ENCODE measurements at places on chromosomes 1 and 21.
A peak's percentile ranks its signal among the peaks of the same experiment; 100 is the strongest.

GRCh38 chr21:43311301-43311817 is 115.6 kb downstream of the SIK1 start:
- DNase-seq: no peak

GRCh38 chr1:9195651-9196050 is 38.9 kb upstream of the H6PD start:
- no peak for DNase-seq

GRCh38 chr1:212582291-212582690 is 26.3 kb upstream of the ATF3 start:
- DNase-seq: no peak

- no peak for DNase-seq
These were observed 3.4 kb upstream of the PEX10 start for GRCh38 chr1:2415801-2416208.

GRCh38 chr1:51877434-51878307 is 856 bp downstream of the NRDC start:
- DNase-seq: no peak

DNA sequence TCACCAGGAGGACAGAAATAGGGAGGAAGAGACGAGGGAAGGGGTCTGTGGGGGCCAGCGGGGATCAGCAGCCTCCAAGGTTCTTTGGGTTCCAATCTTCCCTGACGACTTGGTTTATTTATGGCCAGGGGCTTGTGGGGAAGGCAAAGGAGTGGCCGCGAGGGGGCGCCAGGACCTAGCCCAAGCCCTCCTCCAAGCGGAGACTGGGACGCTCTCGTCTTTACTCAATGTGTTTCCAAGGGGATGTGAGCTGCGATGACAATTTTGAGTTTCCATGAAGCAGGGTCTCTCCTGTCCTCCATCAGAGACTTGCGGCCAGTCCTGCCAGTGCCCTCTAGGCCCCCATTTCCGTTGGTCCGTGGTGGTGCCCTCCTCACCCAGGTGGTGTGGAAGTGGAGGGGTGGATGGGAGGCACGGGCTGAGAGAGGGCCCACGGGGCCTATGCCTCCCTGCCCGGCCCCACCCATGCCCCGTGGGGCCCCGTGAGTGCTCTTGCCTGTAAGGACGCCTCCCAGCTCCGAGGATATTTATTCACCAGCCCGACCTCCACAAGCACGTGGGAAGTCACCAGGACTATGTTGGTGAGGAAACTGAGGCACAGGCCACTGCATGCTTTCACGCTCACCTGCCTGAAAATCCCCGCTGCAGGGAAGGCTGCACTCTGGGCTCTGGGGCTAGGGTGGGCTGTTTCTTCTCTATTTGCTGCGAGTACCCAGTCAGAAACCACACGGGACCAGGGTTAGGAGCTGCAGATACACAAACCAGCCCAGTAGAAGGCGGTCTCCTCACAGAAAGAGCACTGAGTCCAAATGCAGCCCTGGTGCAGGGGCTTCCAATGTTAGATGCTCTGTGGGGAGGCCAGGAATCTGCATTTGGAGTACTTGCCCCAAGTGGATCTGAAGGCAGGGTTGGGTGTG is 26.5 kb downstream of the DMRTB1 start:
- peak; percentile 32 for DNase-seq

DNA sequence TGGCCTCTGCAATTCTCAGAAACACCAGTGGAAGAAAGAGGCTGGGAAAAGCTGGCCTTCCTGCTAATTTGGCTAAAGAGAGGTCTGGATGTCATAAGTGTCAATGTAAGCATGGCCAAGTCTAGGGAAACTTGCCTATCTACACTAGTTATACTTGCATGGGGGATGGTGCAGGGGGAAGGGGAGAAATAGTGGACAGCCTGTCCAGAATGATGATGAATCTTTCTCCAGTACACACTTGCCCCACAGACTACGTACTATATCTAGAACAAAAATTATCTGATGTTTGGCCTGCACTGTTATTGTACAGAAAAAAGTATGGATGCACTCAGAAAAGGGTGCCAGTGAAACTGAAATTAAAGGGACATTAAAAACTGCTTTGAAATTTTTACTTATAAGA is 114.5 kb downstream of the SLC25A24 start:
- DNase-seq: no peak

- no peak for DNase-seq
These were observed 172.5 kb downstream of the DYRK1A start for GRCh38 chr21:37538971-37539590.

- no peak for DNase-seq
These were observed 7.3 kb upstream of the TMEM52 start for GRCh38 chr1:1926346-1926811.

- DNase-seq: no peak
These were observed 22.0 kb downstream of the TSPAN2 start for GRCh38 chr1:115067161-115067859.

GRCh38 chr21:34707876-34708325 is 39.1 kb downstream of the CLIC6 start:
- no peak for DNase-seq

- DNase-seq: no peak
These were observed 26.4 kb upstream of the EVA1B start for GRCh38 chr1:36349839-36350238.

- DNase-seq: no peak
These were observed 142.6 kb upstream of the CTTNBP2NL start for GRCh38 chr1:112253366-112253765.

DNA sequence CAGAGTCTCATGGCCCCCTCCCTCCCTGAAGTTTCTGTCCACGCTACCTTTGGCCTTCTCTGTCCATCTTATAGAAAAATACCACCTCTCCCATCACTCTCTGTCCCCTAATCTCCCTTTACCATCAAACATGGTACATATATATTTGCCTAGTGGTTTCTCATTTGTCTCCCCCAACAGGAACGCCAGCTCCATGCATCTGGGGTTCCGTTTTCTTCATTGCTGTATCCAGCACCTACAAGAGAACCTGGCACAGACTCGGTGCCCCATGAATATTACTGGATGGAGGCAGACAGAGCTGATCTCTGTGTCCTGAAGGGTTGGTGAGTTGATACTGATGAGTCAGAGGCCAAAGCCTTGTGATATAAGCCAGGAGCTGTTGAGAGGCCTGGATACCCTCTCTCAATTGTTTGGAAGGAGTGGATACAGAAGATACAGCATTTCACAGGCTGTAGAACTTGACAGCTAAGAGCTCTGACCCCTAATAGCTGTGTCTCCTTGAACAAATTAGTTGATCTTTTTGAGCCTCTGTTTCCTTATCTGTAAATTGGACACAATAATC is 21.9 kb downstream of the HEYL start:
- no peak for DNase-seq

DNA sequence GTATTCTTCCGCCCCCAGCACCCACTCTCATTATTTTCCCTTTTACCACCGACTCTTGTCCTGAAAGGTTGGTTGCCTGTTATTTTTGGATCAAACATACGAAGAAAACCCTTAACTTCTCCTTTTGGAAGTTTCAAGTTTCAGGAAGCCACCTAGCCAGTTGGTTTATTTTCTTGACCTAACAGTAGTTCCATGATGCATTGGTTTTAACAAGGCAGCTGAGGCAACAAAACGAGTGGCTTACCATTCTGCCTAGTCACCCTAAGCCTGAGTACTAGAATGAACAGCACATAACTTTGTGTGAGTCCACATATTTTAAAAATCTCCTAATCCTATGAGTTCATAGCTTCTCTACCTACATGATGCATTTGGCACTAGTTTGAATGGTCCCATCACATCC is 28.9 kb downstream of the OLFM3 start:
- no peak for DNase-seq

DNA sequence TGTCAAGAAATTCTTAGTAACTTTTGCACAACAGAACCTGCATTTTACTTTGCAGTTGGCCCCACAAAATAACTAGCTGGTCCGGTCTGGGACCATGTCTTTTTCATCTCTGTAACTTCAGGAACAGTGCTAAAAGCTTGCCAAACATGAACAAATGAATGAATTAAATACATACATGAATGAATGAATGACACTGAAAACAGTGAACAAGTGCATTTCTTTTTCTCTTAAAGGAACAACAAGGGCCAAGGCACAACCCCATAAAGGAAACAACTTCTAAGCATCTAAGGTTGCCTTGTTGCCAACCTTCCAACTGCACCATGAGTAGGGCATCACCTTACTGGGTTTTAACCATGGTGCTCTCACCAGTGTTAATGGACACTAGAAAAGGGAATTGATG is 534.4 kb upstream of the PKN2 start:
- no peak for DNase-seq

DNA sequence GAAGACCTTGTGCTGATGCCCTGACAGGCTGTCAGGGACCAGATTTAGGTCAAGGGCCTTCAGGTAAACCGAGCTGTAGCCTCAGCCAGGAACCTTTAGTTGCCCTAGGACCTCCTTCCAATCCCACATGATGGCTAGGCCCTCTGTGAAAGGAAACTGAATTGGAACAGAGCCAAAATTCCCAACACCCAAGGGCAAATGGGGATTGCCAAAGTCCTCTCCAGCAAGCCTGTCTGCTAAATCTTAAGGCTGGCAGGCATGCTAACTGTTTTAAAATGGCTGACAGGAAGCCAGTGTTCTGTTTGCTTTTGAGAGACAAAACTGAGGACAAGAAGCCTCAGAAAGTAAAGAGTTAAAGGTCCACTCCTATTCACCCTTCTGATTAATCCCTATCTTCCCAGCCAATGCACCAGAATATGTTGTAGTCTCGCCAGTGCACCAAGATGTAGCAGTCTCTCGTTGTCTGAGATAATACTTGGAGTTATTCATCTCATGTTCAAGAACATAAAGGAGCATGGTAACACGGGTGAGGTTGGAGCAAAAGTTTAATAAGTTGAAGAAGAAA is 35.1 kb downstream of the MSTO1 start:
- no peak for DNase-seq

- no peak for DNase-seq
These were observed 19.9 kb upstream of the LPAR3 start for GRCh38 chr1:84912726-84913554.

GRCh38 chr1:210200124-210200736 is 32.4 kb upstream of the SERTAD4 start:
- no peak for DNase-seq

- no peak for DNase-seq
These were observed 20.8 kb upstream of the SLC35F3 start for GRCh38 chr1:233883671-233884070.

DNA sequence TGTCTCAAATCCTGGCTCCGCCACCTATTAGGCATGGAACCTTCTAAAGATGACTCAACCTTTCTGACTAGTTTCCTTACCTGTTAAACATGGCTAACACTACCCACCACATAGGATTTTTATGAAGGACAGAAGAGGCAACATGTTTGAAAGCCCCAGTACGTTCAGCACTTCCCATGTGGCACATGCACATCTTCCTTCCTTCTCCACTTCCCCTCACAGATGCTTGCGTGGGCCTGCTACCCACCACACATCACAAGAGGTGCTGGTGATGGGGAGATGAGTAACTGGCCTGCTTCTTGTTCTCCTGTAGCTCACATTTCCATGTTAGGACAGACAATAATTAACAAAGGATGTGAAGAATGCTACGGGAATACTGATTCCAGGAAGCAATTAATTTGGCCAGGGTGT is 7.1 kb downstream of the ZBTB21 start:
- DNase-seq: no peak

GRCh38 chr1:72009173-72010093 is 272.9 kb downstream of the NEGR1 start:
- DNase-seq: no peak

DNA sequence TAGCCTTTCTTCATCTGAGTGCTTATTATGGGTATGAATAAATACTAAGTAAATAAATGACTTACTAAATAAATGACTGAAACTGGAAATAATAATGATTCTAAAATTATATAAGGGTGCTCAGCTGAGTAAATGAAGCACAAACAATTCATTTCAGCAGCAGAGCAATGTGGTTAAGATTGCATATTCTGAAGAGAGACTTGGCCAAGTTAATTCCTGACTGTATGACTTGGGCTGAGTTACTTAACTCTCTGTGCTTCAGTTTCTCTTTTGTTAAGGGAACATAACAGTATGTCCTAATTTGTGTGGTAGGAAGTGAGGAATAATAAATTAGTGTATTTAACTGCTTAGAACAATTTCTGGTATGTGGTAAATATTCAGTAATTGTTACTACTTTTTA is 19.1 kb downstream of the AGL start:
- DNase-seq: no peak

DNA sequence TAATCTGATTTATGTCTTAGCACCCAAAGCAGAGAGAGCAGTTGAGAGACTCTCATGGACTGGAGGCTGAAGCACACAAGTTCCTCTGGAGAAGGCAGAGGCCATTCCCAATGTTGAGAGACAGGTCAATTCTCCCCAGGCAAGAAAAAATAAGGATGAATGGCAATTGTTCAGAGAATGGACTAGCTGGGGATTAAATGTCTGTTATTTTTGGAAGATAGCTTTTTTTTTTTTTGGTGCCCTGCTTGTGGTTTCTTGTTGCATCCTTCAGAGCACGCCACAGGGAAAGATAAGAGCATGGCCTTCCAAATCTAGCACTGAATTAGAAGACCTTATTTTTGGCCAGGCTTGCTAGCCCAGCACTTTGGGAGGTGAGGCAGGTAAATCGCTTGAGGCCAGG is 65.6 kb upstream of the ERRFI1 start:
- no peak for DNase-seq

DNA sequence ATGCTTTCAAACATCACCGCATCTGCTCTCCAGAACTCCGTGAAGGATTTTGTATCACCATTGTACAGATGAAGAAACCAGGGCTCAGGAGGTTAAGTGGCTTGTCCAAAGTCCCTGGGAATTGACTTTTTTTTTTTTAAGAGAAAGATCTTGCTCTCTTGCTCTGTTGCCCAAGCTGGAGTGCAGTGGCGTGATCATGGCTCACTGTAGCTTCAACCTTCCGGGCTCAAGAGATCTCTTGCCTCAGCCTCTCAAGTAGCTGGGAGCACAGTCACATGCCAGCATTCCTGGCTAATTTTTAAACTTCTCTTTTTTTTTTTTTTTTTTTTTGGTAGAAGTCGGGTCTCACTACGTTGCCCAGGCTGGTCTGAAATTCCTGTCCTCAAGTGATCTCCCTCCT is 6.9 kb upstream of the TAS1R2 start:
- no peak for DNase-seq

DNA sequence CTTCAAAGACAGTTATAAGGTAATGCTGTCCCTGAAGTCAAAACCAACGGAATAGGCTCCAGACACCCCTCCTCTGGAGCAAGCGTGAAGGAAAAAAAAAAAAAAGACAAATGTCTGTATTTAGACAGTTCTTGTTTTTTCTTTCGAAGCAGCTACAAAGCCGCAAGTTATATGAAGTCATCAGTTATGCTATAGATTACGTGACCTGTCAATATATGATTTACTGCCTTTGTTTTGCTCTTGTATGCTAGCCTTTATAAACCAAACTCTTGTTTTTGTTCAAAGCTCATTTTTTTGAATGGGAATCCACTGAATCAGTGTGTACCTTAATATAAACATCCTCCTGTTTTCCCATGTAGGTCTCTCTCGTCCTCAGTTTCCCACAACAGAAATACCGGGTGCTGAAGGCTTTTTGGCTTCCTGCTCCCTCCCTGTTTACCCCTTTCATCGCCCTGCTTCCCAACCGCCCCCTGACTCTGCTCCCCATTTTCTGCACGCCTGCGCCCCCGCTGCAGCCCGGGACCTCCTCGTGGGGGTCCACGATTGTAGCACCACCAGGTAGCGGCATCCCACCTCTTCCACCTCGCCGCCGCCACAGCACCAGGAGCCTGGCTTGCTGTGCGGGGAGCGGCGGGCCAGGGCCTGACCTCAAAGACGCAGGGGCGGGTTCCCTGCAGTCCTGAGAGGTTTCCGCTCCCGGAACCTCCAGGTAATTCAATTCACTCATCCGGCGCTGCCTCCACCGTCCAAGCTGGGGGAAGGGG is 5.2 kb upstream of the ZNF678 start:
- DNase-seq: no peak

Data from stimulated activated CD8-positive, alpha-beta memory T cell treated with anti-CD3 and anti-CD28 coated beads, Interleukin-15, amount 100 ng/mL, for 1 hour (primary cell).